Hematopoietic multipotent progenitor cell treated with erythropoietin and hydrocortisone succinate and interleukin-3 and kit ligand, for 4 days (in vitro differentiated cells): ENCODE measurements at places on chromosomes 5 and 9.

DNA sequence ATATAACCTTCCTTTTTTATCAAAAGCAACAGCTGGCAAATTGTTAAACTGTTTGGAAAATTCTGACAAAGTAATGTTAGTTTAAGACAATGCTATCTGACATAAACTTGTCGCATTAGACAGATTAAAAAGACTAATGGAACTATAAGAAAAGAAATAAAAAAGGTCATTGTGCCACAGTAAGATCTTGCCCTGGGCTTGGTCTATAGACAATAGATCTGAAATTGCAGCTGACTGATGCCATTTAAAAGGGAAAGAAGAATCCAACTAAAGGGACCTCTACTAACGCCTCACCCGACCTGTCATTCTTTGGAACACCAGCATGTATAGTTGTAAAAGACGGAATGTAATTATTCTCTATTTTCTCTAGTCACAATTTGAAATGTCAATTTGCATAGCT, 644.4 kb upstream of the GRAMD2B start:
- no peak for DNase-seq

- DNase-seq, result no peak
Measured at GRCh38 chr9:129748249-129748648, 4.6 kb downstream of the PTGES start.

DNA sequence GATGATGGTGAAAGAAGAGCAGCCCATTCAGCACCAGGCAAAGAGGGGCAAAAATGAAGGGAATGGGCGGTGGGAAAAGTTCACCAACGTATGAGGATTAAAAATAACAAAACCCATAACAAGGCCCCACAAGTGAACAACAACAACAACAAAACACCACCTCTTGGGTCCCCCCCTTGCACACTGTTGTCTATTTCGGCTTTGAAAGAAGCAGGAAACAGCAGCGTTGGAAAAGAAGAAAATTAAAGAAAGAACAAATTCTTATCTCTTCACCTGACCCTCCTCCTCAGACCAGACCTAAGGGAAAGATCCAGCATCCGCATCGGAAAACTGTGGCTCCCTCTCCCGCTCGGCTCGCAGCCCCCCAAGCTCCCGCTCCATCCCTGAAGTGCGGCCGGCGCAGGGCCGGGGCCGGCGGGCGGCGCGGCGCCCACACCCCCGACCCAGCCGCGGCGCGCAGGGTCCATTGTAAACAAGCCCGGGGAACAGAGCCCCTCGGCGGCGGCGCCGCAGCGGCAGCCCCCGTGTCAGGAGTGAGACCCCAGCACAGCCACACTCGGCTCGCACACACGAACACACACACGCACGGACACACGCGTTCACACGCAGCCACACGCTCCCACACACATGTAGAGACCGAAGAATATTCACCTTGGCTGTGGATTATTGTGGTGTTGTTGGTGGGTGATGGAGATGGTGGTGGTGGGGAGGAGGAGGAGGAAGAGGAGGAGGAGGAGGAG, 535 bp downstream of the RFX3 start:
- no peak for DNase-seq

GRCh38 chr5:179867079-179867465, 8.5 kb upstream of the MRNIP start:
- DNase-seq, result no peak

DNA sequence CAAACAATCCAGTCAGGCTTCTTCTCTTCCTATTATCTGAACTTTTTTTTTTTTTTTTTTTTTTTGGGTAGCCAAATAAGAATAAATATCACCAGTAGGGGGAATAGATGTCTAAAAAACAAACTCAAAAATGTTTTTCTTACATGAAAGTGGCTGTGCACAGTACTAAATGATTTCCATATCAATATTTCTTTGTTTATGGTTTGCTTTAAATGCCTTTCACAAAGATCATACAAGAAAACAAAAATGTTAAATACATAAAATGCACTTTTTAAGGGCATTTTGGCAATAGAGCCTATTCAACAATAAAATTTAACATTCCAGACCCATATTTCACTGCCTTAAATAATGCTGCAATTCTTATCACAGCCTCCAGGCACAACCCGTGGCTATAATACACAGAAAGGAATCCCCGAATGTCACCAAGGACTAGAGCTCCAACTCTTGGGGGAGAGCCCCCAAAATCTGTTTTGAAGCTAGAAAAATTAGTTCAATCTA, 91.1 kb upstream of the TBCA start:
- DNase-seq, result peak; percentile 77

GRCh38 chr5:10860645-10861422, 99.8 kb upstream of the DAP start:
- no peak for DNase-seq

- no peak for DNase-seq
Measured at GRCh38 chr5:87576867-87577266, 164.1 kb upstream of the CCNH start.
